ENCODE measurements at places on chromosomes 2 and 18.

GRCh38 chr2:236239276-236240065 is 24.7 kb downstream of the ASB18 start:
- no peak for DNase-seq

GRCh38 chr2:74037379-74037860 is 52.7 kb downstream of the TET3 start:
- DNase-seq = no peak

DNA sequence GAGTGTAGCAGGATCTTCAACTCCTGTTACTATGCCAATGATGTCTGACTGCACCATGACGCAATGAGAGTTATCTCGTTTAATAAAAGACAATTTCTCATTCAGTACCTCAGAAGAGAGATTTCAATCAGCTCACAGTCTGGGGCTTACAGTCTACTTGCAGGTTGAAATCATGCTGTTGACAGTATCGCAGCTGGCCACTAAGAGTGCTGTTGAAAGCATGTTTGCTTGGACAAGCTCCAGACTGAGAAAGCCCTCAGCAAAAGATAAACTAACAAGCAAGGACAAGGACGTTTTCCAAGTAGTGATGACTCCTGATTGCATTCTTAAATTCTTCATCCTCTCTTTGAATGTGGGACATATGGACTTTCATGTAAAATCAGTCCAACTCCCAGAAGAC is 145.2 kb upstream of the SYT4 start:
- no peak for DNase-seq

DNA sequence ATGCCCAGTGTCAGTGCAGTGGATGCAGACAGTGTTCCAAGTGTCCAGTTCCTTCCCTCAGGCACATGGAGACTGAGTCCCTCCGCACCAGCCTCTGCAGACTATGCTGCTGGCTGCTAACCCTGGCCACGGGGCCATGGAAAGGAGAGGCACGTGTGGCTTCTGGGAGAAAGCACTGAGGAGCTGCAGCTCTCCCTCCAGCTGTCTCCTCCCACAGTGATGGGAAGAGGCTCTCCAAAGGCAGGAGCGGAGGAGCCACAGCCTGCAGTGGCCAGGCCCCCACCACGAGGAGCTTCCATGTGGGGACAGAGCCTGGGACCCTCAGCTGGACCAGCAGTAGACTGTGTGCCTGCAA is 141.1 kb downstream of the NDUFA10 start:
- DNase-seq = no peak

- no peak for DNase-seq
Measured at GRCh38 chr2:170340693-170341068, 162.7 kb downstream of the MYO3B start.

DNA sequence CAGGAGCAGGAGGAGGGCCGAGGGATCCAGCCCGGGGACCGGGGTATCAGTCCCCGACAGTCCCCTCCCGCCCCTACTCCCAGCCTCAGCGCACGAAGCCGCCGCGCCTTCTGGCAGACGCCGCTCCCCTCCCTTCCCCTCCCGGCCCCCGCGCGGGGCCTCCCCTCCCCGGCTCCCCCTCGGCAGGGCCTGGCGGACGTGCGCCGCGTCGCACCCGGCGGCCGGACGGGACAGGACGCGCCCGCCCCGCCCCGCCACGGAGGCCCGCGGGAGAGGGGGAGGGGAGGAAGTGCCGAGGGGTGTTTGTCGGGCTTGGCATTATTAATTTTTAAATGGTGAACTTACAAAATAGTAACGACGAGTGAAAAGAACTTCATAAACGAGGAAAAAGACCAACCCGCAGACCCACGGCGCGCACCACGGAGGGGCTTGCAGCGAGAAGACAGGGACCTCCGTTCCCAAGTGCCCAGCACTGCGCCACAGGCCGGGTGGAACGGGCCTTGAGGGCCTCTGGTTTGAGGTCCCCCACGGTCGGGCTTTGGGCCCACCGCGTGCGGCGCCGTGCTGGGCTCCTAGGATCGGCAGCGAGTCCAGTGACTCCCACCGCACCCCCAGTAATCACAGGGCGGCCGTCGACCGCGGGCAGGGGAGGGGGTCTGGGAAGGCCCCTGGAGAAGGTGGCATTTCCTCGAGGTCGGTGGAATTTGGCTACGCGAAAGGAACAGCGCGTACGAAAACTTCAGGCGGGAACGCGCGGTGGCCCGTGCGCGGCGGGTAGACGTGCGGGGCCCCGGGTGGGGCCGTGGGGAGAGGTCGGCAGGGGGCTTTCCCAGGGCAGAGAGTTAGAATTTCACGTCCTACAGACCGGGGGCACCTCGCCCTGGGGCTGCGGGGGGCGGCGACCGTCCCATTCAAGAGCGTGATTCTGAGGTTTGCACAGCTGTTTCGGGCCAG is 954 bp upstream of the CTDSP1 start:
- peak; percentile 47 for DNase-seq

DNA sequence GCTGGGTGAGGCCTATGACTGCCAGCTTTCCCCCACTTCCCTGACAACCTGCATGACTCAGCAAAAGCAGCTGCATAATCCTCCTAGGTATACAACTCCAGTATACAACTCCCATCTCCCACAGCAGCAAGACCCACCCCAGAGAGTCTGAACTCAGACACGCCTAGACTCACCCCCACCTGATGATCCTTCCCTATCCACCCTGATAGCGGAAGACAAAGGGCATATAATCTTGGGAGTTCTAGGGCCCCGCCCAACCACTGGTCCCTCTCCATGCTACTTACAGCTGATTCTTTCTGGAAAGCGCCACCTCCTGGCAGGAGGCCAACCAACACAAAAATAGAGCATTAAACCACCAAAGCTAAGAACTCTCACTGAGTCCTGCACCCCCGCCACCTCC is 296.5 kb downstream of the DCC start:
- DNase-seq = no peak

- no peak for DNase-seq
Measured at GRCh38 chr2:126882736-126883665, 15.7 kb upstream of the TEX51 start.

DNA sequence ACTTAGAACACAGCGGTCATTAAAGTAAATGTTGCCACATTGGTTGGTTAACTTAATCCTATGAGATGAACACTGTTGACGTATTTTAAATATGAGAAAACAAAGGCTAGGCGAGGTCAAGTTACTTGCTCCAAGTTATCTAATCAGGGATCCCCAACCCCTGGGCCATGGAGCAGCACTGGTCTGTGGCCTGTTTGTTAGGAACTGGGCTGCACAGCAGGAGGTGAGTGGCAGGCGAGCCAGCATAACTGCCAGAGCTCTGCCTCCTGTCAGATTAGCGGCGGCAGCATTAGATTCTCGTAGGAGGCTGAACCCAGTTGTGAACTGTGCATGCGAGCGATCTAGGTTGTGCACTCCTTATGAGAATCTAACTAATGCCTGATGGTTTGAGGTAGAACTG is 878.9 kb downstream of the CPS1 start:
- DNase-seq = no peak

DNA sequence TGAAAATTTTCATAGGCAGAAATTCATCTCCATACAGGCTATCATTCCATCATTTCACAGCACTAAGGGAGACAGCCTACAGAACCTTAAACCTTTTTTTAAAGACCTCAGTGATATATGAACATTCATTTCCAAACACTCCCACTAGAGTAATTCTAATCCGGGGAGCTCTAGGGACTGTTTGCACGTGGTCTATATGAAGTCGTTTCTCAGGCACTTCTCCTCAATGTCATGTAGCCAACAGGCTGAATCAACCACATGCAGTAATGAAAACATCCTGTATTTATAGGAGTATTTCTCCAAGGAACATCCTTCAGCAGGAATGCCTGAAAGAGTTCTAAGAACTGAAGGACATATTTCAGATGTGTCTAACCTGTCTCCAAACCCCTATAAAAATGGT is 97.3 kb upstream of the CREB1 start:
- no peak for DNase-seq

DNA sequence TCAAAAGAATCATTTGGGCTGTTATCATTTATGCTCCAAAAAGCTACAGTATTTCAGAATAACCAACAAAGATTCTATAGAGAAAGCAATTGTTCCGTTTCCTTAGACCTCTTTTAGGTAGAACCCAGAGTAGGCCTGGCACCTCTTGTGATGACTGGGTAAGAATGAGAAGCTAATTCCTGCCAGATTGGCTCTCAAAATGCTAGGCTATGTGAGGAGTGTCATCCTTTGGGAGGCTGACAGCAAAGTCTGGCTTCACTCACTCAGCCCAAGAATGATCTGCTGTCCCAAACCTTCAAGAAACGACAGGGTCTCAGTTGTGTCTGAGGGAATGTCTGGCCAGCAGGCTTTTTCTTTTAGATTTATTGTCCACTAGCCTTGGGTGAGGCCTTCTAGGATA is 4.5 kb downstream of the CERS6 start:
- DNase-seq = no peak

DNA sequence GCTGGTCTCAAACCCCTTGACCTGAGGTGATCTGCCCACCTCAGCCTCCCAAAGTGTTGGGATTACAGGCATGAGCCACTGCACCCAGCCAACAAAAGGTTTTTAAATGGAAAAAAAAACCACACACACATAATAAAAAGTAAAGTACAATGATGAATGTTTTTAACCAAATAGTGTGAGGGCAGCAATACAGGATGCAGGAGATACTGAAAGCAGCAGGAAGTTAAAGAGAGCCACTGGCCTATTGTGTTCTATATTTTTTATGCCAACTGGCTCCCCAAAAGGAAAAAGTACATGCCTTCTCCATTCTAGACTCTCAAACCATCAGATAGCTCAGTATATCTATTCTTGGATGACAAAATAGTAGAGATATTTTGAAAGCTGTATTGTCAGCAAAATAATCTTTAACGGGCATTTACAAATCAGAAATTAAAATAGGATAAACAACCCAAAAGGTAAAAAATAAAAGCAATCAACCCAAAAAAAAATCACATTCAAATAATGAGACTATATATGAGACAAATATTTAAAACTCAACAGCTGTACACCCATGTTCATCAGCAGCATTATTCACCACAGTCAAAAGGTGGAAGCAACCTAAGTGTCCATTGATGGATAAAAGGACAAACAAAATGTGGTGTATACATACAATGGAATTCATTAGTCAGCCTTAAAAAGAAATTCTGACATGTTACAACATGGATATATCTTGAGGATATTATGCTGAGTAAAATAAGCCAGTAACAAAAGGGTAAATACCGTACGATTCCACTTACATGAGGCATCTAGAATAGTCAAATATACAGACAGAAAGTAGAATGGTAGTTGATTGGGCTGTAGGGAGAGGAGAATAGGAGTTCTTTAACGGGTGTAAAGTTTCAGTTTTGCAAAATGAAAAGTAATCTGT is 26.2 kb downstream of the GPATCH11 start:
- DNase-seq = no peak

- DNase-seq = no peak
Measured at GRCh38 chr18:8947566-8947965, 154.9 kb upstream of the NDUFV2 start.

GRCh38 chr2:85276571-85277118 is 51.1 kb downstream of the TGOLN2 start:
- no peak for DNase-seq

DNA sequence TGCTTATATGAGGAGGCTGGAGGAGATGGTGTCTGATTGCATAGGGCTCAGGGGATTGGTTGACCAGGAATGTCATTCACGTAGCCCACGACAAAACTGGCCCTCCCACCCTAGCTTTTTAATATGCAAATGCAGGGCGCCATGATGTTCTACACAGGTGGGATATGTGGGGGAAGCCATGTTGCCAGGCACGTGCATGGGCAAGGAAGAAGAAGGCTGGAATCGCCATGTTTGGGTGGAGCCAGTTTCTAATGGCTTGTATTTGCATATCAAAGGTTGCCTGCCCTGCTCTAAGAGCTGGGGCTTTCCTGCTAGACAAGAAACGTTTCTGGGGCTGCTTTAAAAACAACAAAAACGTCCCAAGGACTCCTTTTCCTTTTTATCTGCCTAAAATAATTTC is 26.5 kb upstream of the LINC00305 start:
- no peak for DNase-seq

- peak; percentile 80 for DNase-seq
Measured at GRCh38 chr2:231714639-231715498, 6.5 kb downstream of the PTMA start.

DNA sequence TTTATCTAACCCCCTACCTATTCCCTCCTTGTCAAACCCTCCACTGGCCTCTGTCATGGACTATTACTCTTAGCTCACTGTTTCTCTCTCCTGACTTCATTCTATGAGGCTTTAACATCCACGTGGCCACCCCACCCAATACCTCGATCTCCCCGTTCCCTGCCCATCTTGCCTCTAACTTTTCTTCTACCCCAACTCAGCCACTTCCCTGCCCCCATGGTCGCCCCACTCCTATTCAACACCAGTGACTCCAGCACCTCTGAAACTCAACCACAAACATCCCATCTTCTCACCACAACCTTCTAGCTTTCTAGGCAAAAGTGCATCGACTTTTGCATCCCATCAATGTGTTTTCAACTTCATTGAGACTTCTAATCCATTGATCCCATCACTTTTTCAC is 94.2 kb upstream of the EPAS1 start:
- no peak for DNase-seq

GRCh38 chr18:74534981-74535649 is 815 bp downstream of the CNDP1 start:
- no peak for DNase-seq

- DNase-seq = no peak
Measured at GRCh38 chr18:32553640-32554365, 83.1 kb upstream of the GAREM1 start.

GRCh38 chr2:104887676-104888075 is 33.8 kb downstream of the POU3F3 start:
- no peak for DNase-seq

DNA sequence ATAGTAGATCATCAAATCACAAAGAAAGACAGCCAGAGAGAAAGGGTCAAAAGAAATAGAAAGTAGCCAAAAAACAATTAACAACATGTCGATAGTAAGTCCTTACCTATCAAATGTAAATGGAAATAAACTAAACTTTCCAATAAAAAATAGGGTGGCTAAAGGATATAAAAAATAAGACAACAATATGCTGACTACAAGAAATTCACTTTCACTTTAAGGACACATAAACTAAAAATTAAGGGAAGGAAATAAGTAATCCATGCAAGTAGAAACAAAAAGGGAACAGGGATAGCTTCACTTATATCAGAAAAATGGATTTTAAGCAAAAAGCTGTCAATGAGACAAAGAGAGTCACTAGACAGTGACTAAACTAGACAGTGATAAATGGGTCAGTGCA is 903.9 kb upstream of the ZEB2 start:
- no peak for DNase-seq

GRCh38 chr18:49725809-49726674 is 87.3 kb downstream of the ACAA2 start:
- DNase-seq = no peak

DNA sequence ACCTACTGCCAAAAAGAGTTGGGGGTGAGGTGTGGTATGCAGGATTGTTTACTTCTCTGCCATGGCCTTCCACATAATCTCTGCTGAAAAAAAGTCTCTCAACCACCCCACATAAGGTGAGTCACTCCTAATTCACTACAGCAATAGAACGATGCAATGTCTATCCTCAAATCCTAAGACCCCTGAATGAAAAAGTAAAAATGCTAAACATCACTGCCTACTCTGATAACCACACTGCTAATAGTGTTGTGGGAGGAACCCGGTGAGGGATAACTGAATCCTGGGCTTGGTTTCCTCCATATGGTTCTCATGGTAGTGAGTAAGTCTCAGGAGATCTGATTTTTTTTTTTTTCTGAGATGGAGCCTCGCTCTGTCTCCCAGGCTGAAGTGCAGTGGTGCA is 252.5 kb downstream of the PIEZO2 start:
- no peak for DNase-seq

- DNase-seq = peak; percentile 7
Measured at GRCh38 chr18:62329691-62330454, 4.8 kb downstream of the TNFRSF11A start.

All from activated CD4-positive, alpha-beta T cell treated with anti-CD3 and anti-CD28 coated beads, Interleukin-2, amount 50 U/mL, for 4 hours (primary cell).